COR-L47 (cell line): ENCODE measurements at places on chromosomes 2 and 18.

- DNase-seq, result no peak
Observed at GRCh38 chr2:195513119-195513518, 143.9 kb upstream of the SLC39A10 start.

DNA sequence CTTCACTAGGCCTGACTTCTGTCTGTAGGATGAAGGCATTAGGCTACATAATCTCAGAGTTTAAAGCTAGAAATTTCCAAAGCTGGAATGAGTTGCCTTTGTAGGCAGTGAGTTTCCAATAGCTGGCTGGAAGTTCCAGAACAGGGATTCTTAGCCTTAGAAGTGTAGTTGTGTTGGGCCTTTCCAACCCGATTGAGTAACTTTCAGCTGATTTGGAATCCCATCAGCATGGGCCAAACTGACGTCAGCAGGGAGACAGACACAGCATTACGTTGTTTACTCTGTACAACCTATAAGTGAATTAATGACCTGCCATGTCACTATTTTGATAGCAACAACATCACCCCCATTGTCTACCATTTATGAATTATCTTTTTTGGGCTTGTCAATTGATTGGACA lies 56.9 kb downstream of the SETBP1 start:
- DNase-seq, result no peak

DNA sequence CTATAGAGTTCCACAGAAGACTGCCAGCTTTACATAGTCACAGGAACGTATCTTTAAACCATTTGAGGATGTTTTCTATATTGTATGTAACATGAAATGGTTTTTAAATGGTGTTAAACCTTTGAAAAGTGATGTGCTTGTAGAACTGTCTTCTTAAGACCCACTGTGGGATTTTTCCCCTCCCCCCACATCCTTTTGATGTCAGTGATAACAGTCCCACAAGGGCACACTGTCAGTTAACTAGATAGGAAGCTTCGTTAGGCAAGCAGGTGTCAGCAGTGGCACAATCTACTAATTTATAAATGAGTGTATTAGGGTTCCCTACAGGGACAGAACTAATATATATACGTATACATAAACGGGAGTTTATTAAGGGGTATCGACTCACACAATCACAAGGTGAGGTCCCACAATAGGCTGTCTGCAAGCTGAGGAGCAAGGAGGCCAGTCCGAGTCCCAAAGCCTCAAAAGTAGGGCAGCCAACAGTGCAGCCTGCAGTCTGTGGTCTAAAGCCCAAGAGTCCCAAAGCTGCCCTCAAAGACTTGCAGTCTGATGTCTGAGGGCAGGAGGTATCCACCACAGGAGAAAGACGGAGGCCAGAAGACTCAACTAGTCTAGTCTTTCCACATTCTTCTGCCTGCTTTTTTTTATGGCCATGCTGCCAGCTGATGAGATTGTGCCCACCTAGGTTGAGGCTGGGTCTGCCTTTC lies 23.8 kb upstream of the HNRNPLL start:
- DNase-seq, result no peak

GRCh38 chr2:105113616-105114291 lies 75.9 kb downstream of the MRPS9 start:
- DNase-seq, result no peak

DNA sequence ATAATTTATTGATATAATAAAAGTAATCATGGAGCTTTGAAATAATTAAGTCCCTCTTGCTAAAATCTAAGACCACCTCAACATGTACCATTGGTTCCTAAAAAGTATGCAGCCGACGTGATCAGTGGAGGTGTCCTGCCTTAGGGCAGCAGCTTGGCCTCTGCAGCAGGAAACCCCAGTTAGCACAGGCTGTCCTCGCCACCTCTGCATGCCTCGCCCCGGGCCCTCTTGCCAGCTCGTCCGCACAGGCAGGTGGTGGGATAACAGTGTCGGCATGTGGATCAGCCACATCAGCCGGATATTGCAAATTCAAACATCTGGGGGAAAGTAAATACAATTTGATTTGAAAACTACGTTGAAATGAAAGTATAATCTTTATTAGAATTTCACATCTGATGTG lies 22.9 kb downstream of the COA5 start:
- DNase-seq, result no peak

DNA sequence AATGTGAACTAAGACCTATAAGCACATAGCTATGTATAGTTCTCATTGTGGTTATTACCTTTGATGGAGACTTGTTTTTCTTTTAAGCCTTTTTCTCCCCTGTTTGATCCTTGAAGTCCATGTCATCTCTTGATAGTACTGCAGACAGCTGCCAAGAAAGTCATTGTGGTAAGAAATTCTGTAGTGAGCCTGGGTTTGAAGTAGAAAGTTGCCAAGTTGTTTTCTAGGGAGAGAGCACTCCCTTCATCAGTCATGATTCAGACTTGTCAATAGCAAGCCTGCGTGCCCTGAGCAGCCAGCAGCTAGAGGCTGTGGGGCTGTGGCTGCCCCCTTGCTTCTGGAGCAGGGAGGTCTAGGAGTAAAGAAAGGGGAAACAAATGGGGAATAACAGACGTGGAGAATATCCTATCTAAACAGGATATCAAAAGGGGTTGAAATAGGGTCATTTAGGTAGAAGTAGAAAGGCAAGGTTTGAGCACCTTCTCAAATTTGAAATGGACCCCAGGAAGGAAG lies 8.4 kb downstream of the SP5 start:
- DNase-seq, result no peak

- no peak for DNase-seq
Observed at GRCh38 chr2:145875016-145875415, 1355.1 kb upstream of the ZEB2 start.

- DNase-seq, result no peak
Observed at GRCh38 chr2:84482603-84483002, 23.5 kb upstream of the SUCLG1 start.

GRCh38 chr2:12265646-12266045 lies 451.1 kb upstream of the TRIB2 start:
- DNase-seq, result no peak
